T follicular helper cell (primary cell): ENCODE measurements at places on chromosomes 11 and 22.

- no peak for DNase-seq
Observed at GRCh38 chr11:63560506-63561180, 2.5 kb downstream of the PLAAT2 start.

- DNase-seq: no peak
Observed at GRCh38 chr11:129041611-129042018, 98.9 kb upstream of the TP53AIP1 start.

- no peak for DNase-seq
Observed at GRCh38 chr11:131037873-131038272, 121.6 kb upstream of the SNX19 start.

- no peak for DNase-seq
Observed at GRCh38 chr11:19711911-19712280, 741 bp upstream of the NAV2 start.

GRCh38 chr22:24435323-24435645 is 7.9 kb downstream of the ADORA2A start:
- DNase-seq: no peak

DNA sequence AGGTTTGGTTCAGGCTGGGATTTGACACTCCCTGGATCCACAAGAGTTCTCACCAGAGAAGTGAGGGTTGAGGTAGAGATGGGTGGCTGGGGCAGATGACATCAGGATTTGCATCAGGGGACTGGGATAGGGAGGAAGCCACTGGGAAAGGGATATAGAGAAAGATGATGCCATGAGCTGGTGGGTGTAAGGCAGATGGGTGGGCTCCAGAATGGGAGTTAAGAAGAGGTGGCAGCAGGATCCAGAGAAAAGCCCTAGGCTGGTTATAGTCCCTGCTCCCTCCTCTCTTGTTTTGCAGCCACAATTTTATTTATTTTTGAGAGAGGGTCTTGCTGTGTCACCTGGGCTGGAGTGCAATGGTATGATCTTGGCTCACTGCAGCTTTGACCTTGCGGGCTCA is 1.8 kb upstream of the C1QTNF4 start:
- no peak for DNase-seq

DNA sequence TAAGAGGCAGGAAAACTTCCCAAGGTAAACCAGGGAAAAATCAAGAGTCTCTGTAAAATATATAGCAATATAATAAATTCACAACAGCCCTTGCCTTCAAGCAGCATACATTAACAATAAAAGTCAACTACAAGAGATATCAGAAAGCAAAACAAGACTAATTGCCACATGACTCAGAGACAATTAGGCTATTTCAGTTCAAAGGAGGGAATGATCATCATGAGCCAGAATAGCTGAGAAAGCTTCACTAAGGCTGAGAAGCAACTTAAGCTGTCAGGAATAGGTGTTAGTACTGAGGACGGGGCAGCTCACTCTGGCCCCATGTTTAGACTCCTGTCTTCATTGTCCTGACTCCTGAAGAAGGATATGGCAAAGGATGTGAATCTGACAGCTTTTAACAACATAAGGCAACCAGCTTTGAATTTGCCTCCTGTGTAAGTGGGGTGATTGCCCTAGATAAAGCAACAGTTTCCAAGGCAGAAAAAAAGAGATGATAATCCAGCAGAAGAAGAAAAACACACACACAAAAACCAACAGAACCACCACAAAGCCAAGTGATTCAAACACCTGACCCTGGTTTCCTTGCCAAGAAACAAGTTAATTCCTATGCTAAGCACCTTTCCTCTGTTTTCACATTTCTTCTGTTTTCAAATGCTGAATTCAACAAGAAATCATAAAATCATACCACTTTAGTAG is 60.8 kb downstream of the SIK3 start:
- no peak for DNase-seq

DNA sequence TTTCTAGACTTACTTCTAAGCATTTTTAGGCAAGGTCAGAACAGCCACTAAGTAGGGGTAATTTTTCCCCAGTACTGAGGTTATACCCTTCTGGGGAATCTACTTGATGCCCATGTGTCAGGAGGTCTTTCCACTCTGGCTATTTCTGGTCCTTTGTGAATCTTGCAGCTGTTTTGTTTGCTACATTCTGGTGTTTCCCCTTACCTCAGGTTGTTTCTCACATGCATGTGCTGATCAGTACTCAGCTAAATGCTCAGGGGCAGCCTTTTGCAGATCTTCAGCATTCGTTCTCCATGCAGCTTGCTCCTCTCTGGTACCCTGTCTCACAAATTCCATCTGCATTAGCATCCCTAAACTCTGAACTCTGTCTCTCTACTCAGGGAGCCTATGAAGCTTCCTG is 303.6 kb downstream of the SOX6 start:
- DNase-seq: no peak

GRCh38 chr11:8329847-8330361 is 66.2 kb upstream of the LMO1 start:
- DNase-seq: no peak

DNA sequence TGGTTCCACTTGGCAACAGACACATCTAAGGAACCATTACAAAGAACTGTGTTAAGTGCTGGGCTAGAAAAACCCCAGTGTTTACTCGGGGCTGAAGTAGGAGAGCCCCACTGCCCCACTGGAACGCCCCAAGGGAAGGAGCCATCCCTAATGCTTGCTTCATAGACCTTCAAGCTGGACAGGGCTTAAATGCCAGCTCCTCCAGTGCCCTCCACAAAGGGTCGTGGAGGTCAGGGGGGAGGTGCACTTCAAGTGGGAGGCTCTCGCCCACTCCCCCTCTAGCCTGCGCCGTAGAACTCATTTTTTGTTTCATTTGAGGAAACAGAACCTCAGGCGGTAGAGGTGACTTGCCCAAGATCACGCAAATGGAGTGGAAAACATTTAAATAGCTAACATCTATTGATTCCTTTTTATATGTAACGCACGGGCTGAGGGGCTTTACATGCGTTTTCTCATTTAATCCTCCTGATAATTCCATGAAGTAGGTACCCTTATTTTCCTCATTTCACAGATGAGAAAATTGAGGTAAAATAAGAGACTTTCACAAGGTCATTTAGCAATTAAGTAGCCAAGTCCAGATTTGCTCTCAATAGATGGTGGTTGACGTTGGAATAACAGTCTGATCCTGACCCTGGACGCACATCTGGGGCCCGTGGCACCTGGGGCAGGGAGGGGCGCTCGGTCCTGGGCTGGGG is 545 bp upstream of the ZDHHC13 start:
- no peak for DNase-seq

GRCh38 chr11:128515086-128515485 is 72.3 kb downstream of the ETS1 start:
- DNase-seq: no peak

DNA sequence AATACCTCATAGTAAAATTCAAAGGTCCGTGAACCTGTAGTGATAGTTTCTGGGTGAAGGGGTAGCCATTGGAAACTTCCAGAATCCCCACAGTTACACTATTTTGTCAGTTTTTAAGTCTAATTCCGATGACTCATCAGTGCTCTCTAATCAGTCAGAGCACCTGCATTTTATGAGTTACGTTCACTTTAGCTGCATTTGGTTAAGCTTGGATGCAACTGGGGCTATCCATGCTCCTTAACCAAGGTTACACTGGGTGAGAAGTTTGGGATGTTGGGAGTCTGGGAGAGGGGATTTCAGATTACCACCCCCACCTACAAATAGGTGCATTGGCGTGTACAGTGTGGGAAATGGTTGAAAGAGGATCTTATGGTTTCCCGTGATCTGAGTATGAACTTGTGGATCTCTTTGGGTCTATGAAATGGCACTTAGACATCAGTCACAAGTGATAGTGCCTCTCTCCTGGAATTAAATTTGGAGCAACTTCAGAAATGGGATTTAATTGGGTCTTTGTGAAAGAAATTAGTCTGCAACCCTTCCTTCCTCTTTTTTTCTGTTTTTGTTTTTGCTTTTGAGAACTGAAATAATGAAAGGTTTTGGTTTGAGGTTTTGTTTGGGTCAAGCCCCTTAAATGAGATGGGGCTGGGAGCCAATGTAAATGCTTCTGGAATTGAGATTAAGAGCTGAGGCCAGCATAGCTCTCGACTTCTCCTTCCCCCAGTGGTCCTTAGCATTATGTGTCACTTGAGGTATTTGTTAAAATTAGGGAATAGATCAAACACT is 31.5 kb downstream of the EHF start:
- DNase-seq: no peak

- DNase-seq: no peak
Observed at GRCh38 chr11:114396916-114397315, 3.4 kb downstream of the C11orf71 start.

- peak; percentile 27 for DNase-seq
Observed at GRCh38 chr22:43110927-43111623, 525 bp downstream of the BIK start.

DNA sequence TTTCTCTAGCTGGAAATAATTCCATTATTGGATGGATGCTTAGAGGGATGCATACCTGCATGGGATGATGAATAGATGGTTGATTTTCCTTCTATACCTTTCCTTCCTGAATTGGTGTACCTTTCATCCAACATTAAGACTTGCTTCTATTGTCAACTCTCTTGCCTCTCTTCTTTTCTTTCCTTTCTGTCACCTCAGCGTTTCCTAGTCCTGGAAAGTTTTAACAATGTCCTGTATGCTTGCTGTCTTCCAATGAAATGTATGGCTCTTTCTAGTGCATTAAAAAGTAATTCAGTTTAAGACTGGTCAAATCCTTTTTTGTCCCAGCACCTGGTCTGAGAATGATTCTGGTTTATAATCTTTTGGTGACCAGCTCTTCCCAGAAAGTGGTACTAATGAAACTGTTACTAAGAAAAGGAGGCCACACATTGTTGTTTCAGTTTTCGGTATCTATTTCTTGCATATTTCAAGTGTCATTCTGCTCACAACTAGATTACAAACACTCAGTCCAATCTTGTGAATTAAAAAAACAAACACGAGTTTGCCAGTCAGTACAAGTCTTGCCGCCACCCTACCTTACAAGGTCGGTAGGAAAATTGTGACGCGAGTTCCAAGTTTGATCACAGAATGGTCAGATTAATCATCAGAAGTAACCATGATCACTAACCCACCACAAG is 8.0 kb downstream of the POU2AF1 start:
- no peak for DNase-seq

DNA sequence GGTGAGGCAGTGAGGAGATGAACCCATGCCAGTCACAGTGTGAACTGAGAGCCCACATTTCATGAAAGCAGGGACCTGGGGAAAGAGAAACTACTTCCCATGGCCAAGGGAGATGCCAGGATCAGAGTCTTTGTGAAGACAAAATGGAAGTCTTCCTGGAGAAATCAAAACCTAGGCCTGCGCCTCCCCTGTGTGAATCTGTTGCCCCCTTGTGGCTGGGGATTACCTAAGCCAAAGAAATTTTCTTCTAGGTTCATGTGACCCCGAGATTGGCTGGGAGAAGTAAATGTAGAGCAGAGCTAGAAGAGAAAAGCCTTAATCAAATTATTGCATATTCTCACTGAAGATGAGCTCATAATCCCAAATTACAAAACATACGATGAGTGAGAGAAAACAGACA is 1075.3 kb downstream of the TBC1D22A start:
- no peak for DNase-seq

GRCh38 chr11:133906746-133907145 is 50.0 kb downstream of the IGSF9B start:
- DNase-seq: no peak

- no peak for DNase-seq
Observed at GRCh38 chr11:33835143-33835878, 56.6 kb downstream of the LMO2 start.

GRCh38 chr22:29493636-29494035 is 13.6 kb downstream of the NEFH start:
- DNase-seq: no peak

- DNase-seq: no peak
Observed at GRCh38 chr22:27959335-27960090, 40.5 kb upstream of the PITPNB start.

- DNase-seq: no peak
Observed at GRCh38 chr11:8286886-8287285, 23.2 kb upstream of the LMO1 start.

GRCh38 chr22:38602166-38602565 is 32.2 kb upstream of the DMC1 start:
- DNase-seq: no peak

DNA sequence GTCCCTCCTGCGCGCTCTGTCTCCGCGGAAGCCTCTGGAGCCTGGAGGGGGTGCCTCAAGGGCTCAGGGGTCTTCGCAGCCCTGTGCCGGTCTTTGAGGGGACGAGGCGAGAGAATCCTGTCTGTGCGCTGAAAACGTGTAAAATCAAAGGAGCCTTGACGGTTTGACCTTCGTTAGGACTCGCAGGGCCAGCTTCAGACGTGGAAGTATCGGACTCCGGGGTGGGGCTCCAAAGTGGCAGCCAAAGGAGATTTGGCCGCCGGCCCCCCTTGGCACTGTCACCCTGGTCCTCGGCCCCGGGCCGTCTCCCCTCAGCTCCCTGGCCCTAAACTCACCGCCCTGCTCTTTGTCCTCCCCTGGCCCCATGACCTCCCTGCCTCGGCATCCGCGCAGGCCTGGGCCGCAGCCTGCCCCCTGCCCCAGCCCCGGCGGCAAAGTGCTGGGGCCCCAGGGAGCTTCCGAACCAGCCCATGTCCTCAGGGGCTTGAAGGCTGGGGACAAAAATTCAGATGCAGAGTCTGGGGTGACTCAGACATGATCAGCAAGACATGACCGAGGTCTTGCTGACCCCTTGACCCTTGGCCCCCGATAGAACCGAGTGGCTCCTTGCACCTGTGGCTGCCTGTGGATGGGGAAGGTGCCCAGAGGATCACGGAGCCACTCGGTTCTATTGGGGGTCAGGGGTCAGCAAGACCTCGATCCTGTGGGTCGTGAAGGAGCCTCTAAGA is 6.9 kb upstream of the PHRF1 start:
- DNase-seq: no peak

DNA sequence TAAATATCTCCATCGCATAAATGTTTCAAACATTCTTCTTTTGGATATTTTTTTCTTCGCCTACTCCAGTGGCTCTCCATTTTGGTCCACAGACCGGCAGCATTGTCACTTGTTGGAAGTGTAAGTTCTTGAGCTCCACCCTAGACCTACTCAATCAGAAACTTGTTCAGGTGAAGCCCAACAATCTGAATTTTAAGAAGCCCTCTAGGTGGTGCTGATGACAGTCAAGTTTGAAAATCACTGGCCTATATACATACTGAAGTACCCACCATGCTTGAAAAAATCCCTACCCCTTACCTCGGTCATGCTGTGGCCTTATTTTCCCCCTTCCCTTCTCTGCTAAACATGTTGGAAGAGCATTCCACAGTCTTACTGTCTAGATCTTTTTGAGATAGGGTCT is 10.2 kb upstream of the ACAT1 start:
- no peak for DNase-seq

GRCh38 chr11:81495699-81496292 is 1237.9 kb downstream of the FAM181B start:
- DNase-seq: no peak

- DNase-seq: no peak
Observed at GRCh38 chr11:121755191-121755590, 302.4 kb upstream of the SORL1-AS1 start.

GRCh38 chr11:129315781-129316579 is 59.7 kb upstream of the BARX2 start:
- no peak for DNase-seq

DNA sequence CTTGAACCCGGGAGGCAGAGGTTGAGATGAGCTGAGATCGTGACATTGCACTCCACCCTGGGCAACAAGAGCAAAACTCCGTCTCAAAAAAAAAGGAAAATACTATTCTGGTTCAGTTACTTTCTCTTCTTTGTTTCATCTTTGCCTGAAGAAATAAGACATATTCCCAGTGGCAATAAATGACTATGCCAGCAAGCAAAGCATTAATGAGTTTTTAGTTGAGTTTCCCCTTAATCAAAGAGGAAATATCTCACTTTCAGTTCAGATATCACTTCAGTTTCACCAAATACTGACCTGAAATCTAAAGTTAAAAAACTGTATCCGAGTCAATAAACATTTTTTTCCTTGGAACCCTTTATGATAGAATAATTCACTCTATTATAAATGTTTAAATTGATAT is 10.4 kb downstream of the PISD start:
- no peak for DNase-seq
